ENCODE measurements at places on chromosomes 16 and 17.

DNA sequence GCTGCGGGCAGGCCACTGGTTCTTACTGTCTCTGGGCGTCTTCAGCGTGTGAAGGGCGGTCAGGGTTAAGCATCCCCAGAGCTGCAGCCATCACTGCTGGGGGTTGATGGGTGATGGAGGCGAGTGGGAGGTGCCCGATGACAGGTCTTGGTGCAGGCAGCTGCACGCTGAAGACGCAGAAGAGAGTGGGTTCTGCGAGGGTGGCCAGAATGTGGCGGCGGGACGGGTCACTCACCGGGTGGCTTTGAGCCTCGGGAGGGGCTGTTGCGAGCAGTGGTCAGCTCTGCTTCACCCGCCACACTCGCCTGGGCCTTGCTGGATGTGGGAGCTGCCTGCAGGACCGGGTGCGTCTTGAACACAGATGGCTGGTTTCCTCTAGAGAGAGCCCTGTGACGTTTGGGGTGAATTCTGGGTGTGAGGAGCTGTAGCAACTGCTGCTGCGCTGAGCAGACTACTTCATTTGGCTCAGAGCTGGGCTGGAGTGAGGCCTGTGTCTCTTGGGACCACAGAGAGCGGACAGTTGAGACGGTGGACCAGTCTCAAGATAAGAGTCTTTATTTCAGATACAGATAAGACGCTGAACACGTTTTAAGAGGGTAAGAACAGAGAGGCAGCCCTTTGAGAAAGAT, 44.6 kb upstream of the ZNF750 start:
- DNase-seq: no peak

DNA sequence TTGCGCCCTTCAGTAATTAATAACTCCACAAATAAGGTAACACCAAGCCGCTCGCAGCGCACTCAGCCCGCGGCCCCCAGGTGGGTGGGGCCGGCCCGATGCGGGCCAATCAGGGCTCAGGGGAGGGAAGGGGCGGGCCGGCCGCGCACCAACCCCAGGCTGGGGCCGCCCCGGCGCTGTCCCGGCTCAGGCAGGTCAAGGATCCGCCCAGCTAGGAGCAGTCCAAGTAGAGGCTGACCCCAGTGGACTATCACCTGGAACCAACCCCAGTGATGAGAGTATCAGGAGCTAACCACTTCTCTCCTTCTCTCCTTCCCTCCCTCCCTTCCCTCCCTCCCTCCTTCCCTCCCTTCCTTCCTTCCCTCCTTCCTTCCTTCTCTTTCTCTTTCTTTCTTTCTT, 110.8 kb downstream of the C16orf78 start:
- DNase-seq: peak; percentile 14

DNA sequence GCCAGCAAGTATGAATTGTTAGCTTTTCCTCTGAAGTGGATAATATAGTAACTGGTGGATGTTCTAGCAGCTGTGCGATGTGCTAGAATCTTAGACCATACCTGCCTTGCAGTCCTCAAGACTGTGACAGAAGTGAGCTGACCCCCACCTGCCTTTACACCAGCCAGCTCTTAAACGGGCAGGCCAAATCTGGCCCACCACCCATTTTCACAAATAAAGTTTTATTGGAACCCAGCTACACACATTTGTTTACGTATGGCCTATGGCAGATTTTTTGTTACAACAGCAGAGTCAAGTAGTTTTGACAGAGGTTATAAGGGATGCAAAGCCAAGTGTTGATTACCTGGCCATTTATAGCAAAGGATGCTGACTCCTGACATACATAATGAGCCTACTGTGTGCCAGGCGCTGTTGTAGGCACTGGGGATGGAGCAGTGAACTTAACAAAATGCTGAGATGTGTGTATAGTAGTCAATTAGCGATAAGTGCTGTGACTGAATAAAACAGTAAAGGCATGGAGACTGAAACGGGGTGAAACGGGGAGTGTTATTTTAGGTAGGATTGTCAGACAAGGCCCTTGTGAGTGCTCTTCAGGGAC, 79.0 kb downstream of the MSI2 start:
- DNase-seq: no peak

DNA sequence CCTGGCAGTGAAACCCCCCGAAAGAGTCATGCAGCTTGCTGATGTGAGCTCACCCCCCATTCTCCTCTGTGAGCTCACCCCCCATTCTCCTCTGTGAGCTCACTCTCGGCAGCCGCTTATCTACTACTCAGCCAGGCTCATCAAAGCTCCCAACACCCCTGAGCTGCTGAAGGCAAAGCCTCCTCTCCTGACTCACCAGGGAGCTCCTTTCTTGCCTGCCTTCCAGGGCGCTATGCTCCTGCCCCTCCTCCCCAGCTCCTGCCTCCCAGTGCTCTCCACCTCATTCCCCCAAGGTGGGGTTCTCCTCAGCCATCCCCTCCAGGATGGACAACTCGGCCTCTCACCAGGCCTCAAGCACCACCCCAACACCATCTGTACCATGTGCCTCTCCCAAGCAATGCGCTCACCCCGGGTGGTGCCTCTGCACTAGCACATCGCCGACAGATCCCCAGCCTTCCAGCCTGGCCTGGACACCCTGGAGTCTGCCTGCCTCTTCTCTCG, 27.7 kb upstream of the FAAP100 start:
- DNase-seq: no peak

GRCh38 chr17:73585583-73585982, 58.7 kb downstream of the SDK2 start:
- no peak for DNase-seq

DNA sequence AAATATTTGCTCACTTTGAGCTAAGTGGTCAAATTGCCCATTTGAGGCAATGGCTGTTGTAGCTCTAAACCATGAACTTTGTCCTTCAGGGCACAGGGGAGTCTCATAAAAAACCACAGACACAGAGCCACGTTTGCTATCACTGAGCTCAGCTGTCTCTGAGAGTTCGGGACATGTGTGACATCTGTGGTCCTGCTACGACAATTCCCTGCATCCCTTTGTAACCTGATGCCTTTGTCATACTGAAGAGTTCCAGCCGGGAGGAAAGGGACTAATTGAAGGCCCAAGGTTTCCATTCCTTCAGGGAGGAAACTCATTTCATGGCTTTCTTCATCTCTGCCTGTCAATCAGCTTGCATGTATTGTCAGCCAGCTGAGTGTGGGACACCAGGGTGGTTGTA, 599.4 kb upstream of the CDH5 start:
- no peak for DNase-seq

DNA sequence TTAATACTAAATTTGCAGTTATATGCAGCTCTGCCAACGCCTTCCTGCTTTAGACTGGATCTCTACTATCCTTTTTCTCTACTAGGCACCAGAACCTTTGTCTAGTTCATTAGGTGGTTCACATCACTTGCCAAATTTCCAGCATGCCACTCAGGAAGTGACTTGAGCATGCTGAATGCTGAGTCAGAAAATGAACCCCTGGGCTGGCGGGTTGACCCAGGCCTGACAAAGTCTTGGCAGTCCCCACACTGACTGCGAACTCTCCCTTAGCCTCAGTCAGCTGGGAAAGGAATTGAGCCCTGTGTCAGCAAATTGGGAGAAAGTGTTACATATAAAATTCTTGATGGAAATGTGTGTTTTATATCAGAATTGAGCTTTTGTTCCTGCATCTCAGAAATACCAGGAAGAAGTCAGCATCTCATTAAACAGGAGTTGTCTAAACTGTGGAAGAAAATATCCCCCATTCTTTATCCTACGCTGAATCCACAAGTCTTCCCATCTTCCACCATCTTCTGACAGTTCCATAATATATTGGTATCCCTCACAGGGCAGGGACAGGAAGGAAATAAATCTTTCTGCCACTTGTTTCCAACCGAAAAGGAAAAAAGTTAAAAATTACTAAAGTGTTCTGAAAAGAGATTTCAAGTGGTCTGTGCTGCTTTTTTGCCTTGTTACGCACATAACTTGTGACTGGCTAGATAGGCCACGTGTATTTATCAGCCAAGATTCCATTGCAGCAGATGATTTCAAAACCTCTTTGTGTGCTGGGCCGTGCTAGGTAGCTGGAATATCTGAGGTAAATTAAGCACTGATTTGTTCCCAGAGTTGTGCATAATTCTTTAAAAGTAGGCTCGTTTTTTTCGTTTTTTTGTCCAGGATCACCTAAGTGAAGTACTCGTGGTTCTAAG, 16.7 kb upstream of the SLC12A3 start:
- DNase-seq: no peak

DNA sequence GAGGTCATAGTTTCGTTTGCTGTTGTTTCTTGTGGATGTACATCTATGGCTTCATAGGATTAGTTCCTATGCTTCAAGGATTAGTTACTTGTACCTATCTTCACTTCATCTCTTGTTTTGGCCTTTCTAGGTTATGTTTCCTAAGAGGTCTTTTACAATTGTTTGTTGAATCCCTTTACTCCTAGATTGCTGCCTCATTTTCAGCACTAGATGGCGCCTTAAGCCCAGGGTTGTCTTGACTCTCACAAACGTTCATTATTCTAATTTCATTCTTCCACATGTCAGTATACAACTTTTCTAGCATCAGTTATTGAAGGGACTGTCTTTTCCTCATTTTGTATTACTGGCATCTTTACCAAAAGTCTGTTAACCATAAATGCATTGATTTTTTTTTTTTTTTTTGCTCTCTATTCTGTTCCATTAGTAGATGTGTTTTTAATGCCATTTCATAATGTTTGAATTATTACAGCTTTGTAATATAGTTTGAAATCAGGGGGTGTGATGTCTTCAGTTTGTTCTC, 45.0 kb upstream of the NACA2 start:
- peak; percentile 34 for DNase-seq

- DNase-seq: peak; percentile 49
Observed at GRCh38 chr17:81253358-81254131, 14.4 kb downstream of the NDUFAF8 start.

GRCh38 chr17:8163978-8164814, 1.4 kb upstream of the VAMP2 start:
- peak; percentile 82 for DNase-seq

DNA sequence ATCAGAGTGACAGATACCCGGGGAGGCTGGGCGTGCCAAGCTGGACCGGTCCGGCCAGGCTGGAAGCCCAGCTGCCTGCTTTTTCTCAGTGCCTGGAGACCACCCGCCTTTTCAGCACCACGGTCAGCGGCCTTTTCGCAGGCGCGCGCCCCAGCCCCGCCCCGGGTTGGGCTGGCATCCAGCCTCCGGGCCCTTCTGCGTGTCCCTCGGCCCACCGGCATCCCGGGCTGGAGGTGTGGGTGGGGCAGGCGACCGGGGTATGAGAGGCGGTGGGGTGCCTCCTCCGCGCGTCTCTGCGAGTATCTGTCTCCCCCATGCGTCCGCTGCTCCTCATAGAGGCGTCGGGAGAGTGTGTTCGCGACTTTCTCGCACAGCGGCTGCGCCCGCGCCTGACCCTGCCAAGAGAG, 102.5 kb downstream of the MRM1 start:
- peak; percentile 39 for DNase-seq

DNA sequence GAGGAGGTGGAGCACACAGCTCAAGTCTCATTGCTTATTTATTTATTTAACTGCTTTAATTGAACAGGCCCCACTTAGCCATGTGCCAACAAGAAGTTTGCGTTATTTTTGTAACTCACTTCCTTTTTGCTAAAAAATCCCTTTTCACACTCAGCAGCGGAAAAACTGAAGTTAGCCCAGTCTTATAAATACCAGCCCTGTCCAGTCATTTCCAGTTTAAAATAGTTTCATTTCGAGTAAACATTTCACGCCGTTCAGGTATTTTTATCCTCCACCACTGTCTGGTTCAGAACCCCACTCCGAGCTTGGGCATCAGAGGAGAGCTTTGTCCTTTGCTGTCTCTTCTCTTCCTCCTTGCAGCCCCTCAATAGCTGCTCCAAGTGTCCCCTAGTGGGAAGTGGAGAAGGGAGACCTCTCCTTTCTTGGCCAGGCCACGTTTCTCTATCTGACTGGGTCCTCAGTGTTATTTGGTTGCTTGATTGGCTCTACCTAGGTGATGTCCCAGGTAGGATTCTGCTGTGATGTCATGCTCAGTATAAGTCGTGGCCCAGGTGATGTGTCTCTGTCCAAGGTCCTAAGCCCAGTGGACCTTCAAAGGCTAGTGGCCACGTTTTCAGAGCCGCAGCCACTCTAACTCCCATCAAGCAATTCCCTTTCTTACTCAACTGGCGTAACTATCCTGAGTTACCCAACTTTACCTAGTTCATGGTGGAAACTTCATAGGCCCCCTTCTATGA, 53.0 kb upstream of the GAS7 start:
- DNase-seq: no peak

DNA sequence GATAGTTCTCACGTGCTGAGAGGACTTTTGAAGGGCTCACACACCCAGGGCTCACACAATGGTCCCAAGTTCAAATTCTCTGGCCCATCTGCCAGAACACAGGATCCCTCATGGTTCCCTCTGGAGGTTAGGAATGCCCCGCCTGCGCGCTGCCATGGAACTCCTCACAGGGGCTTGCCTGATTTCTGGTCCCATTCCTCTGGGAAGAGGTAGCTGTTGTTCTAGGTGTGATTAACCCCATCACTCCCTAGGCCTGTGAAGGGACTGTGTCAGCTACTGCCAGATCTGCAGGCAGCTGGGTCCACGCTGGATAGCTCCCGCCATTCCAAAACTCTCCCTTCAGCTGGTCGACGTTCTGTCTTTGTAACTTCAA, 2.3 kb upstream of the ARMC5 start:
- no peak for DNase-seq

DNA sequence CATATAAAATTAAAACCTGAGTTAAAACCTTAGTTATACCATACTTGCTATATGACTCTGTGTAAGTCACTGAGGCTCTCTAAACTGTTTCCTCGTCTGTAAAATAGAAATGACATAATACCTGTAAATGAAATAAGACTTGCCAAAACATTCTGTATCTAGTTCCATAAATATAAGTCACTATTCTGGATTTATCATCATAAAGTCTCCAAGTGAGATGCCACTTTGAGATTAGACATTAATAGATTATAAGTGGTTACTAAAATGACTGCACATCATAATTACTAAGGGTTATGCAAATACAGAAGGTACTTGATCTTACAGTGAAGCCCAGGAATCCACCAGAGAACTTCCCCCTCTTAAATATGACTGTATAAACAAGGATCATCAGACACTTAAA, 12.0 kb upstream of the BRIP1 start:
- DNase-seq: no peak

DNA sequence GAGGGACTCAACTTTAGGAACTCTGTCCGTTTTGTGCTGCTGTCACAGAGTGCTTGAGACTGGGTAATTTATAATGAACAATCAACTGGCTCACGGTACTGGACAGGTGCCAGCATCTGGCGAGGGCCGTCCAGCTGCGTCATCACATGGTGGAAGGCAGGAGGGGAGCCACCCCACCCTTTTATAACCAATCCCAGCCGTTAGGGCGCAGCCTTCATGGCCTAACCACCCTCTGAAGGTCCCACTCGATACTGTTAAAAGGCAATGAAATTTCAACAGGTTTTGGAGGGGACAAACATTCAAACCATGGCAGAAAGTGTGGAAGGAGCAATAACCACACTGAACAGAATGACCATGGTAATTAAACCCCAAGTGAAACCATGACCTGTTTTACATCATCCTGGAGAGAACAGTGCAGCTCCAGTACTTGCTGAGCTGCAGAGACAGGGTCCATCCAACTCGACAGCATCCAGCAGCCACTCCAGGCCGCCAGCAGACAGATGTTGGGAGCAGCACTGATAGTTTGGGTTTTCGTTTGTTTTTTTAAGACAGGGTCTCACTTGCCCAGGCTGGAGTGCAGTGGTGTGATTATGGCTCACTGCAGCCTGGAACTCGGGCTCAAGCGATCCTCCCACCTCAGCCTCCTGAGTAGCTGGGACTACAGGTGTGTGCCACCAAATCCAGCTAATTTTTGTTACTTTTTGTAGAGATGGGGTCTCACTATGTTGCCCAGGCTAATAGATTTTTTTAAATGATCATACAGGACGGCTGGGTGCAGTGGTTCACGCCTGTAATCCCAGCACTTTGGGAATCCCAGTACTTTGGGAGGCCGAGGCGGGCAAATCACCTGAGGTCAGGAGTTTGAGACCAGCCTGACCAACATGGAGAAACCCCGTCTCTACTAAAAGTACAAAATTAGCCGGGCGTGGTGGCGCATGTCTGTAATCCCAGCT, 11.0 kb downstream of the CHMP6 start:
- DNase-seq: no peak

All from stimulated activated CD4-positive, alpha-beta T cell treated with anti-CD3 and anti-CD28 coated beads, Interleukin-1b, Interleukin-23, amount 100 ng/mL, for 48 hours (primary cell).